ENCODE measurements at places on chromosomes 7 and 10.

GRCh38 chr7:45923290-45923689, 2.2 kb upstream of the IGFBP3 start:
- no peak for DNase-seq

DNA sequence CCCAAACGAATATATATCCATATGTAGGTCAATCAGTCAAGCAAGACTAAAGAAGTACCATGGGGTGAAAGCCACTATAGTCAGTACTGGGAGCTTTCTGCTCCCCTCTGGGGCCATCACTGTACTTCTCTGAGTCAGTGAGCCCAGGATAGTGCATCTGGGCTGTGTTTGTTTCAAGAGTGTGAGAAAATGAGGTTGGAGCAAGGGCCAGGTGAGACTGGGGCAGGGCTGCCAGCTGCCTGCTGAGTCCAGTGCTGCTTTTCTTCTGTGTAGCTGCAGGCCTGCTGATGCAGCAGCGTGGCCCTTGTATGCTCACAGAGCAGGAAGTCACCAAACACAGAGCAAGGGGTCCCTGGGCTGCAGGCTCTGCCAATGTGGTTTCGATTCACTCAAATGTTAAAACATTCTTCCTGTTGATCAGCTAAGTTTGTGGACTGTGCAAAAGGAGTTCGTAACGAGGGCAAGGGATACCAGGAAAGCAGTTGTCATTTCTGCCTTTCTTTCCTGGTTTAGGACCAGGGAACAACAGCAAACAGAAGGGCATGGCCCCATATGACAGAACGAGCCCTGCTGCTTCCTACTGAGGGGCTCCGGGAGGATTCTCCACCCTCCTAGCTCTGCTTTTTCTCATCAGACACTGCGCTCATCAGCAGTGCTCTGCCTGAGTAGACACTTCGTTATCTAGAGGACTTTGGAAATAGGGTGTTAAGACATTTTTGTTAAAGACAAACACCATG, 65.4 kb upstream of the TNS3 start:
- no peak for DNase-seq

GRCh38 chr7:85529831-85530230, 343.0 kb upstream of the SEMA3D start:
- no peak for DNase-seq

DNA sequence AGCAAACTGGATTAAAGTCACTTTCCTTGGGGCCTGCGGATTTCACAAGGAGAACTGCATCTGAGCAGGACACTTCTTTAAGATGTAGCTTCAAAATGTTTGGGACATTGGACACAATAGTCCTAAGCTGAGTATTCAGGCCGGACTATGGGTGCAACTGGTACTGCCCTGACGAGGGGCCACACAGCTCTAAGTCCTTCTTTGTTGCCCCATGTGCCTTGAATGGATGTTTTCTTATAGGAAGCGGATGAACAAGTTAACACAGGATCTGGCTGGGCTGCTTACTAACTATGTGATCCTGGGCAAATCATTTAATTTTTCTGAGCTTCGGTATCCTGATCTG, 147.8 kb upstream of the KLF14 start:
- DNase-seq, result no peak

DNA sequence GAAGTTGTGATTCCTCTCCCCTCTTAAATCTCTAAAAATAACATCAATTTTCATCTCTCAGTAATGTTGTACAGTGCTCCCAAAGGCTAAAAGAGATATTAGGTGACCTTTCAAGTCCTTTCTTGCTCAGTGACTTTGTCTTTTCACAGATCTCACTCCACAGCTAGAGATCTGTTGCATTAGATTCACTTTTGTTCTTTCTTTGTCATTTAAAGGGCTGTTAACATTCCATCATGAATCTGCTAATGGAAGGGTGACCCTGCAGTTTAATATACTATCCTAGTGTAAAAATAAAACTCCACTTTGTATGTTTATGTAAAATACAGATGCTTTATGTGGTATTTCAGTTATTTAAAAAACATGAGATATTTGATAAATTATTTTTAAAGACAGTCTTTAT, 30.5 kb downstream of the GNAI1 start:
- DNase-seq, result no peak

DNA sequence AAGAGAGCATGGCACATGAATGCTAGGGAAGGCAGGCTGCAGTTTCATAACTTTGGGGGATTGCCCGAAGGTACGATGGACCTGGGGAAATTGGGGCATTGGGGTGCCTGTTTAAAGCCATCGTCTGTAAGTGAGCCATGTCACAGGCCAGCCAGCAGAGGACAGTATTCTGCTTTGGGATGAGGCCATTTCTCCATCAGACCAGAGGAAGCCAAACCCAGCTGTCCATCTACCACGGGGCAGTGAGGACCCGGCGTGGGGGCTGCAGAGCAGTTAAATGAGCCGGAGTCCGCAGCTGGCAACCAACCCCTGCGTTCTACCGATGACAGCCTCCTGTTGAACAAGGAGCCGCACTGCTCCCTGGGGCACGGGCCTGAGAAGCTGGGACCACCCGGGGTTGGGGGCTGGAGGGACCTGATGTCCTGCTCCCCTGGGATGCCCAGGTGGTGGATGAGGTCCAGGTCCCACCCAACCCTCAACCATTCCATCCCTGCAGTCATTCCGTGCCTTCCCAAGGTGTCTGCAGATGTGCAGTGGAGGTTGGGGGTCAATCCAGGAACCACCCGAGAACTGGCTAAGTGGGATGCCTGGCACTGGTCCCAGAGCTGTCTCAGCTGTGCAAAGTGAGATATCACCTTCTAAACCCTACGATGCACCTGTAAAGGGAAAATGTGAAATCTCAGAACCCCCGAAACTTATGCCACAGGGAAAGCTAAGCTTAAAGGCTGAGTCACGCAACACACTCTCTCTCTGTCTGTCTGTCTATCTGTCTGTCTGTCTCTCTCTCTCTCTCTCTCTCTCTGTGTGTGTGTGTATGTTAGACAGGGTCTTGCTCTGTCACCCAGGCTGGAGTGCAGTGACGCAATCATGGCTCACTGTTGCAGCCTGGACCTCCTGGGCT, 12.1 kb upstream of the RHBDD2 start:
- DNase-seq, result peak; percentile 57

DNA sequence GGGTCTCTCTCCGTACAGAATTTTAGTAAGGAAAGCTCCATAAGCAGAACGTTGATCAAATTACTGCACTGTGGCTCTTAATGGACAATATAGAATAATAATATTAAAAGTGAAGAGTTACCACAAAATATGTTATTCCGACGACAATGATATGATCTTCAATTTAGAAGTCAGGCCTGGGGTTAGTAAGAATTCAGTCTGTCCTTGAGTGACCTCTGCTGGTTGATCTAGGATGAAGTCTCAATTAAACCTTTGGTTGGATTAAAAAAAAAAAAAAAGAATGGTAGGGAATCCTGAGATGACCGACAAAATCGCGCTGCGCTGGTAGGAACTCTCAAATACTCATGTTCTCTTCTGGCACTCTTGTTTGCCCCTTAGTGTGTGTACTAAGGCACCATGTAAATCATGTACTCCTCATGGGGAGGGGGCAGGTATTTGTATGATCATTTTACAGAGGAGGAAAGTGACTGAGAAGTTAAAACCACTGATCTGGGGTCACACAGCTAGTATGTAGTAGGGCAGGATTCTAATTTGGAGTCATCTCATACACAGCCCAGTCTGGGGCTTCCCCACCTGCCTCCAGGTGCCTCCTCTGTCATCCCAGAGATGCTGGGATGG, 161.3 kb upstream of the NPVF start:
- DNase-seq, result peak; percentile 12

DNA sequence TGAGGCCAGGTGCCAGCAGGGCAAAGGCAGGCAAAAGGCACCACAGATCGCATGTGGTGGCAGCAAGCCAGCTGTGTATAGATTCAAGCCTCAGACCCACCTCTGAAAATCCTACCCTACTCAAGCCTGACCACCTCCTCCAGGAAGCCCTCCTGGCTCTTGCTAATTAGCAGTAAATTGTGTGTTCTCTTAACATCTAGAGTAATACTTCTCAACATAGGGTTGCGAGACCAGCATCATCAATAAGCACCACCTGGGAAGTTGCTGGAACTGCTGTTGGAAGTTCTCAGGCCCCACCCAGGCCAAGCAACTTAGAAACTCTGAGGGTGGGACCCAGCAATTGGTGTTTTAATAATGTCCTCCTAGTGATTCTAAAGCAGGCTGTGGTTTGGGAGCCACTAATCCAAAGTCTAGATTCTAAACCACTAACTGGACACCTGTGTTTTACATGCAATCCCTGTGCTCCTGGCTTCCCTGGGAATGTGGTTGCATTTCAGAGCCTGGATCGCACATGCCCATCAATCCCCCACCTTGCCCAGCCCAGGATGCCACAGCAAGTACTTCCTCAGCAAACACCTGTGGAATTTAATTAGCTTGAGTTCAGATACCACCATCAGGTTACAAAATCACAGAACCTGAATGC, 46.2 kb downstream of the KCNMA1 start:
- no peak for DNase-seq

GRCh38 chr10:103720964-103721335, 134.4 kb downstream of the SH3PXD2A start:
- no peak for DNase-seq

- no peak for DNase-seq
Measured at GRCh38 chr10:3537518-3537917, 247.5 kb downstream of the KLF6 start.

DNA sequence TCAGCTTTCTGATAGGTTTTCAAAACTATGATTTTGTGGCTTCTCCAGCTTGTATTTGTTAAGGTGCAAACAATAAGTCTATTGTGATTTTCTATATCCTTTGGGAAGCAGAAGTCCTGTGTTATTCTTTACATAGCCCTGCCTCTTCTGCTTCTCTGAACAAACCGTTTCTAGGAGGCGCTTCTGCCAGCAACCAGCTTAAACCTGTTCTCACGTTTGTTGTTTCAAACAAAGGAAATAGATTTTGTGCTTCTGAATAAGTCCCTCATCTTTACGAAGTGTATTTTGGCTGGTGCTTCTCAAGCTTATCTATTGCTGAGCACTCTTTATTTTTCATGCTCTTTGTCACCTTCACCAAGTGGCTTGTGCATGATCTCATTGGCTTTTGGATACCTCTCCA, 61.0 kb downstream of the VTI1A start:
- no peak for DNase-seq

DNA sequence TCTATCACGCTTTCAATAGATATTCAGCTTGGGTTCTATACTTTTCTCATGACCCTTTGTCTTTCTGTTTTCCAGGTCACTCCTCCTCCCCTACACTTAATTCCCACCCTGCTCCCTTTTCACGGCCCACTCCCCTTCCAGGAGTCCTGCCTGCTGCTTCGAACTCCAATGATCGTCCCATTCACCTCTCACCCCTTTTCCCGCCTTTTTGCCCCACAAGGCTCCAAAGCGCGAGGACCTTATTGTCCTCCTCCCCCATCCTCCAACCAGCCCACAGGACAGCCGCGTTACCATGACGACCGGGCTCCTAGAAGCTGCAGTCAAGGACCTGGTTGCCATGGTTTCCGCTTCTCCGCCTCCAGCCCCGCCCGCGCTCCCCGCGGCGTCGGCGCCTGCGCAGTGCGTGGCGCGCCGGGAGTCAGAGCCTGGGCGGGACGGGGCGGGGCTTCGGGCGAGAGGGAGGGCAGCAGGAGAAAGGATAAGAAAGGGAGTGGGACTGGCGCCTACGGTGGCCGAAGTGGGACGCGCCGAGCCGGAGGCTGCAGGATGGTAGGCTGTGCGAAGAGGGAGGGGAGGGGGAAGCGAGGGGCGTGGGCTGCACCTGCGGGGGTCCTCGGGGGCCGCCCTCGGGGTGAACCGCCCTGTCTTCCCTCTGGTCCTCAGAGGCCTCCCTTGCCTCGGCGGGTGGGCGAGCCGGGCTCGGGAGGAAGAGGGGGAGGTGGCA, at the start of gene AP1S1:
TSS of gene AP1S1 (plus strand) at position 508 of the 724 bp plus-strand sequence. CDS start at position 547, 39 bp downstream.
- peak; percentile 93 for DNase-seq

DNA sequence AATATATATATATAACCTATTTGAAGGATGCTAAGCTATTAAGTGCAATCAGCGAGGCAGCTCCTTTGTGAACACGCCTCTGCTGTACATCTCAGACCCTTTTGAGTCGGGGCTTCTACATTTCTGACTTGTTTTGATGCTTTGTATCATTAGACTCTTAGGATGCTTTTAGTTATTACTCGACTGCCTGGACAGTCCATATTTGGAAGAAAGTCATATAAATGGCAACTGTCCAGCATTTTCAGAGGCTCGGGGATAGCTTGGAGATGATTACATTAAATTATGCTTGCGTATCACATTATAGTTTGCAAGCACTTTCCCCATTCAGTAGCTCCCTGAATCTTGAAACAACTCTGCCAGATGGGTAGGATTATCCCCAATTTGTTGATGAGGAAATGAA, 257.9 kb downstream of the PTEN start:
- DNase-seq, result no peak

DNA sequence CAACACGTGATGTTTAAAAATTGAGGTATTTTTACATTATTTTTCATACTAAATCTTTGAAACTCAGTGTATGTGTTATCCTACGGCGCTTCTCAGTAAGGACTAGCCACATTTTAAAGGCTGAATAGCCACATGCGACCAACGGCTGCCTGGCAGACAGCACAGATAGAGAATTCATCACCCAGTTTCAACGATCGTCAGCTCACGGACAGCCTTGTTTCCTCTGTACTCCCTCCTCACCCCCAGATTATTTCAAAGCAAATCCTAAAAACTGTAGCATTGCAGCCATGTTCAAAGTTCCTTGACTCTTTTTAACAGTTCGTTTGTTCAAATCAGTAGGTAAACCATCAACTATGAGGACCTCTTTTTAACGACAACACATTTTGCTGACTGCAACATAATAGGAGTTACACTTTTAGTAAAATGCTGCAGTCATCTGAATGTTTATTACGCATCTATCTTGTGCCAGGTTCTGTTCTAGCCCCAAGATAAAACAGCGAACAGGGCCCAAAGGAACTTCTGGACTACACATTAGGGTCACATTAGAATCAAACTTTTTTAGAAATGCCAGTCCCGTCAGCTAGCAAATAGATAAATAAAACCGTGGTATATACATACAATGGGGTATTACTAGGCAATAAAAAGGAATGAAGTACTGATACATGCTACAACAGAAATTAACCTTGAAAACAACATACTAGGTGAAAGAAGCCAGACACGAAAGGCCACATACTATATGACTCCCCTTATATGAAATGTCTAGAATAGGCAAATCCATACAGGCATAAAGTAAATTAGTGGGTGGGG, 5.7 kb downstream of the OSBPL3 start:
- DNase-seq, result no peak

- no peak for DNase-seq
Measured at GRCh38 chr10:36559412-36560400, 565.7 kb upstream of the ANKRD30A start.

GRCh38 chr10:33252794-33253203, 81.7 kb downstream of the NRP1 start:
- DNase-seq, result peak; percentile 32

DNA sequence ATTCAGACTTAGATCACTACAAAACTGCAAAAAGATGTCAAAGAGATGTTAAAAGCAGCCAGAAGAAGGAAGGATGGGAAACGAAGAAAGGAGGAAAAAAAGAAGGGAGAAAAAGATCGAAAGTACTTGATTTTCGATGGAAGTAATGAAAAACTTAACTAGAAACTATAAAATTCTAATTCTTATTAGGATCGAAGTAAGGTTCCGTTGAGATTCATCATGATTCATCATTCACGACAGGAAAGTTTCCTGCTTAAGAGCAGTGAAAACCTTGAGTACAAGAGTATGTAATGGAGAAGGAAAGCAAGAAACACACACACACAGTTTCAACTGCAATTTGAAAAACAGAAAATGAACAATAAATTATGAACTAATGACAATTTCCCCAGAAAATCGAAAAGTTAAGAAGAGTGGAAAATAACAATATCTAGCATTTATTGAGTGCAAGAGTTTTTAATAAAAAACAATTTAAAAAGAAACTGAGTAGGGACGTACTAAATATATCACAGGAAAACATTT, 1.1 kb upstream of the ING3 start:
- no peak for DNase-seq

GRCh38 chr7:46160861-46161260, 239.8 kb upstream of the IGFBP3 start:
- DNase-seq, result peak; percentile 90

All from H54 (cell line).